Caco-2 (cell line): ENCODE measurements at places on chromosomes 4 and X. TPM values are rescaled to one million over a fixed set of nuclear protein-coding genes. Genes with fewer than 3 reads are reported as not detected.

DNA sequence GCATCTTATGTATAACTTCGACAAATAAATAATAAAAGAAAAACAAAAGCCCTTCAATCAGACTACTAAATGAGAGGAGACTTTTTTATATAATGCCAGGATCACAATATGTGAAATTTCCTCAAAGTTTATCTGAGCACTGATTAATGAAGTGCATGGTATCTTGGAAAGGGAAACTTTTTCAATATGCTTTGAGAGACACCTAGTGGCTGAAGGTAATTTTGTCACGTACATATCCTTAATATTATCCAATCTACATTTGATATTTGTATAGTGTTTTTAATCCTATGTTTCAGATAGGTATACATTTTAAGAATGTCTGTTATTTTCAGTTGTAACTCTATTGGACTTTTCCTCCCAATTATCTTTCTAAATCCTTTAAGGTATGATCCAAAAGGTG, 146.8 kb downstream of the KLHL4 start:
- DNase-seq, result no peak
- no peaks in the 10 kb centered on the region for H3K36me3 ChIP-seq
- H3K4me3 ChIP-seq, result no peak overlapping the region

GRCh38 chr4:64935469-64936001, 526.3 kb upstream of the TECRL start:
- H3K27ac ChIP-seq, result no peak overlapping the region
- no peaks in the 10 kb centered on the region for H3K36me3 ChIP-seq
- DNase-seq, result no peak
- no peaks in the 10 kb centered on the region for H3K4me1 ChIP-seq
- no peaks in the 10 kb centered on the region for H3K27me3 ChIP-seq
- H3K4me3 ChIP-seq, result no peak overlapping the region

DNA sequence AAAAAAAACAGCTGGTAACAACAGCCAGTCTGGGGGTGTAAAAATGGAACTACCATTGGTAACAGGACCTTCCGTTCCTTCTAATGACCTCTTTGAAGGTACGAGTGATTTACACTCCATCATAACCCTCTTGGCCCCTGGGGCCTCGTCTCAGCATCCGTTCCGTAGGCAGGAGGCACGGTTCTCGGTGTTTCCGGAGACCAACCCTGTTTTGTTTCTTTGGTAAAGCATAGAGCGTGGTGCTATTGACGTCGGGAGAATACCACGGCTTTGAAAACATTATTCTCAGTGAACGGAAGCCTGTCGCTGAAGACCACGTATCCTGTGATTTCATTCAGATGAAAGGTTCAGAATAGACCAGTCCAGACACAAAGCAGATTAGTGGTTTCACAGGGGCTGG, 198.9 kb downstream of the ASMT start:
- no peaks in the 10 kb centered on the region for H3K27me3 ChIP-seq
- no peaks in the 10 kb centered on the region for H3K36me3 ChIP-seq
- H3K4me1 ChIP-seq, result no peaks in the 10 kb centered on the region
- DNase-seq, result no peak
- H3K4me3 ChIP-seq, result no peak overlapping the region
- H3K27ac ChIP-seq, result no peak overlapping the region

ITGB1BP2 gene
- 4.2 and 6.1 TPM in 2 replicates for total RNA-seq

DRD5 gene
- not detected in 2 replicates for total RNA-seq

DNA sequence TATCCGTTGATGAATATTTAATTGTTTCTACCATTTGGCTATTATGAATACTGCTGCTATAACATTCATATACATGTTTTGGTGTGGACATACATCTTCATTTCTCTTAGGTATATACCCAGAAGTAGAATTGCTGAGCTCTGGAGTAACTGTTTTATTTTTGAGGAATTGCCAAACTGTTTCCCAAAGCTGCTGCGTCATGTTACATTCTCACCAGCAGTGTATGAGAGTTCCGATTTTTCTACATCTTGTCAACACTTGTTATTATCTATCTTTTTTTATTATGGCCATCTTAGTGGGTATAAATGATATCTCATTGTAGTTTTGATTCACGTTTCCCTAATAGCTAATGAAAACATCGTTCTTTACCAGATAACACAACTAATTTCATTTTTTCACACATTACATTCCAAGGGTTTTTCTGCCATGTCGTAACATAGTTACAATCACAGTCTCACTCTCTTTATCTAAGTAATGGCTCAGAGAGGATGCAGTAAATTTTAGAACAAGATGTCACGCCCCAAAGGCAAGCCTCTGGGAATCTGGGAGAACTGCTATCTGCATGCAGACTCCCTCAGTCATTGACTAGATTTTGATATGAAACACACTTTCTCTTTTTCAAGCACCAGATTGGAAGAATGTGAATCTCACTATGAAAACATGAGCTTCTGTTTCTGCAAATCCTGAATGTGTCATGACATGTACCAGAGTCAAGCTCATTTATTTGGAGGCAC, 10.3 kb downstream of the ARHGAP6 start:
- no peaks in the 10 kb centered on the region for H3K4me1 ChIP-seq
- H3K4me3 ChIP-seq, result no peak overlapping the region
- H3K27me3 ChIP-seq, result no peaks in the 10 kb centered on the region
- H3K27ac ChIP-seq, result no peak overlapping the region
- DNase-seq, result no peak

DNA sequence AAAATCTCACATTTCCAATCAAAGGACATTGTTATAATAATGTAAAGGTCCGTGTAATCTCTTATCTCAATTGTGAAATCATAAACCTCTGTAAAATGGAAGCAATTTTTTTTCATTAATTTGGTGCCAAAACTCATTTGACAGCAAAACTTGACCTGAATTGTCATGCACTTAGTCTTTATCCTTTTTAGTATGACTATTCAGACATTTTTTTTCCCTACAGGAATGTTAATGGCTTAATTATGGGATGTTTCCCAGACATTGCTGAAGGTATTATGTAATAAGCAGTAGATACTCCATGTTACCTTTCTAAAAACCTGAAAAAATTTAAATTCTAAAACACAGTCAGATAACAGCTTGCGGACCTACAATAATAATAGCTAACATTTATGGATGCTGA, 228.9 kb downstream of the LHFPL1 start:
- DNase-seq, result no peak
- H3K27ac ChIP-seq, result no peak overlapping the region
- no peaks in the 10 kb centered on the region for H3K27me3 ChIP-seq
- no peaks in the 10 kb centered on the region for H3K4me1 ChIP-seq
- no peaks in the 10 kb centered on the region for H3K36me3 ChIP-seq

WNK3 gene
- not detected in 2 replicates for total RNA-seq
